Activated CD4-positive, alpha-beta T cell treated with anti-CD3 and anti-CD28 coated beads, Interleukin-2, amount 50 U/mL, for 24 hours (primary cell): ENCODE measurements at places on chromosomes 5 and 9.

GRCh38 chr5:11104651-11105112 lies 343.6 kb upstream of the DAP start:
- no peak for DNase-seq

DNA sequence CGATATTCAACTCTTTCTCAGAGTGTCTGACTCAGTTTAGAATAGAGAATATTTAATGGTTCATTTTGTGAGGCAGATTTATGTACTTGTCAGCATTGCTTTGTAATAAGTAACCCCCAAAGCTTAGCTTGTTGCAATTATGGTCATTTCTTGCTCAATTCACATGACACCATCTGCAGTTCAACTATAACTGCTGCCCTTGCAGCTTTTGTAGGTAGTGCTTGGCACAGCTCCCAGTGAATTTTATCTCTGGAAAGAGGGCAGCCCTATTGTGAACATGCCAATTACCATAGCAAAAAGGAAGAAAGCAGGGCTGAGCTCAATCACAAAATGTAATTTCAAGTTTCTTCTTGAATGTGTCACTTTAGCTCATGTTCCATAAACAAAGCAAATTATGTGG lies 1587.7 kb upstream of the ACO1 start:
- no peak for DNase-seq

DNA sequence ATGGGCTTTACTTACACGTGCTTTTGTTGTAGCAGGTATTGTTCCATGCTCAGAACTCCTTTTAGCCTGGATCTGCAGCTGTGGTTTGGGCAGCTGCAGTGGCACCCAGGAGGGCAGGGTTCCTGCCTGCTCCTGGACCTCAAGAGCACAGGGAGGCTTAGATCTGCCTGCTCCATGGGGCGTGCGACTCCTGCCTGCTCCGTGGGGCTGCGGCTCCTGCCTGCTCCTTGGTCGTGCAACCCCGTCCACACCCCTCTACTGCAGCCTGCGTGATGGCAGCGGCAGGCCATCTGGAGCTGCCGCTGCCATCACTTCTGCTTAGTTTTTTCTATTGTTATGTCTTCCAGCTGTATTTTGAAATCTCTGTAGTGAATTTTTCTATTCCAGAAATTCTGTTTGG lies 11.7 kb upstream of the UGT3A2 start:
- DNase-seq: no peak

DNA sequence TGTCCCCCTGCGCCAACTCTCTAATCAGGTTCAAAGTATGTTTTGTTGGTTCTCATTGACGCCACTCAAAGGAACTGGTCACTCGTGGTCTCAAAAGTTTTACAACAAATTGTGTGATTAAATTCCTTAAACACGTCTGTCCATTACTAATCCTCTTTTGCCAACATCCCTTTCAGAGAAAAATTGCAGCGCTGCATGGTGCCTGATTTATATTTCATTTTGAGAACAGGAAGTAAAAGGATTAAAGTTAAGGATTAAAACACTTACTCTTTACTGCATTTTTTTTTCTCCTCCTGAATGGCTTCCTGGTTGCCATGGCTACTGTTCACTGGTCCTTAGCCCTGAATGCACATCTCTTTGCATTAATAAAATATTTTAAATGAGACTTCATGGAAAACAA lies 383.5 kb downstream of the GLIS3 start:
- no peak for DNase-seq

GRCh38 chr5:45750574-45750973 lies 54.4 kb upstream of the HCN1 start:
- no peak for DNase-seq

GRCh38 chr5:110590187-110590586 lies 136.3 kb downstream of the TMEM232 start:
- DNase-seq: no peak

DNA sequence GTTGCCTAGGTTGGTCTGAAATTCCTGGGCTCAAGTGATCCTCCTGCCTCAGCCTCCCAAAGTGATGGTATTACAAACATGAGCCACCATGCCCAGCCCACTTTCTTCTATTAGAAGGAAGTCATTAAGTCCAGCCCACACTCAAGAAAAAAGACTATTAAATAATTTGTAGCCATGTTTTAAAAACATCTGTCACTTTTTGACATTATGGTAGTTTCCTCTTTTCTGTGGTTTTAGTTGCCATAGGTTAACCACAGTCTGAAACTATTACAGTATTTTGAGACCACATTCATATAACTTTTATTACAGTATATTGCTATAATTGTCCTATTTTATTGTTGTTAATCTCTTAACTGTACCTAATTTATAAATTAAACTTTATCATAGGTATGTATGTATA lies 31.9 kb upstream of the C5orf24 start:
- DNase-seq: no peak

DNA sequence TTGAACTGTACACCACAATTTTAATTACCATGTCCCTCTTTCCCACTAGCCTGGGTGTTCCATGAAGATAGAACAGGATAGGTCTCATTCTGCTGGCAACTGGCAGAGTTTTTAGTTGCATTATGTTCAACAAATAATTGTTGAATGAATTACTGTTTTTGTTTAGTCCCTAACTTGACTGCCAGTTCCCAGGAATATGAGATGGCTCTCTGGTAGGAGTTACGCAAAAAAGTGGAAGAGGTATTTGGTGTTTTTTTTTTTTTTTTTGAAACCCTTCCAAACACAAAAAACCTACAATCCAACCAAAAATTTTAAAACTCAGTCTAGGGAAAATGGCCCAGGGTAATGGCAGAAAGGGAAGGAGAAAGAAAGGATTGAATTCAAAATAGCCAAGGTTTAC lies 153.6 kb downstream of the GNAQ start:
- DNase-seq: no peak

DNA sequence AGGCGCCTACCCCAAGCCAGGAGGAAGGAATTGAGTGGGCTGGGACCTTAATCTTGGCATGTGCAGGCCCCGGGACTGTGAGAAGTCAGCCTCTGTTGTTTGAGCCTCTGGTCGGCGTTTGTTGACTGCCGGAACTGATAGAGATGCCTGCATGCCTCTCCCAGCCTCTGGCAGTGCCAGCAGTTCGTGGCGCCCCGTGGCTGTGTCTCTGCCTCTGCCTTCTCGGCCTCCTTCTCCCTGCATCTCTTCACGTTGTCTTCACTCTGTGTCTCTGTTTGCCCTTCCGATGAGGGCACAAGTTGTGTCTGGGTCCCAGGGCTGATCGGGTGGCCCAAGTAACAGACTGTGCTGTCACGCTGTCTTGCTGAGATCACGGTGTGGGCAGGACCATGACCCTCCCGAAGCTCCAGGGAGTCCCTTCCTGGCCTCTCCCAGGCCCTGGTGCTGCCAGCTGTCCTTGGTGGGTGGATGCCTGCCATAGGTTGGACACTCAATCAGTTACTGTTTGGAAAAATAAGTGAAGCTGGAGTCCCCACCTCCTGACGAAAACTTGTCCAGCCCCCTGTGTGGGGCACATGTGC lies 133.5 kb upstream of the LPCAT1 start:
- no peak for DNase-seq

DNA sequence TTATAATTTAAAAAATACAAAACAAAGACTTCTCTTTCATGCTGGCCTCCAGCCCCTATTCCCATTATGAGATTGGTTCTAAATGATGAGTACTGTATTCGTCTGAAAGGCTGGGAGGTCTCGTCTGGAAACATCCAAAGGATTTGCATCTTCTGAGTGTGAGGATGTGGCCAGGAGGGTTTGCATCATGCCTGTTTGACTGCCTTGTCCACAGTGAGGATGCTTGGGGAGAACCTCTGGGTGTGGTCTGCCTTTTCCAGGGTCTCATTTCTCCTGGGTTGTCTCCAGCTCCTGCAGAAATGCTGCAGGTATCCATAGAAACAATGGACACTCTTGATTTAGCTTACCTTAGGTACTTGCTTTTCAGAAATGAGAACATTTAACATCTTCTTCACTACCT lies 26.4 kb upstream of the CXCL14 start:
- DNase-seq: no peak

- DNase-seq: no peak
These were observed 379.0 kb upstream of the GRAMD2B start for GRCh38 chr5:126044111-126044668.

DNA sequence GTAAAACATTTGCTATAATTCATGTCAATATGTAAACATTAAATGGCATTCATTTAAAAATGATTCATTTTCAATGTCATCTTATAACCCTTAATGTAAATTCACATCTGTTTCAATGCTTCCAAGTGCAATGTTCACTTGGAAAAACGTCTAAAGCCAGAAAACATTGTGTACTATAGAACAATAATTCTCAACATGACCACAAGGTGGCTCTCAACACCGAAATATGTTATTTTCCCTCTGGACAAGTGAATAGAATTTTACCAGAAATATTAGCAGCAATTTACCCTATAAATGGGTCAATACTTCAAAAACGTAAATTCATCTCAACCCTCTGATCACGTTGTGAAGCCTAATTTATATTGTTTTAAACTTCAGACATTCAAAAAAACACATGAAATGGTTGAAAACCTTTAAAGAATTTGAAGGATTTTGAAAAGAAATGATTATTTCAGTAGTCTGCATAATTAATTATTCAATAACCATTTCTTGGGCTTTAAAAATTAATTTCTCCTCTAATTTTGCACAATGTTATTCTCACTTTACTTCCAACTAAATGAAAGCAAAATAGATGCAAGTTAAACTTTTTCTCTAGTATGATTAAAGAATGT lies 11.0 kb downstream of the CDH10 start:
- no peak for DNase-seq

GRCh38 chr9:109888695-109889094 lies 108.7 kb downstream of the PALM2AKAP2 start:
- no peak for DNase-seq

- DNase-seq: no peak
These were observed 103.7 kb downstream of the ATPSCKMT start for GRCh38 chr5:10145923-10146401.

- DNase-seq: no peak
These were observed 4.2 kb downstream of the UBE2QL1 start for GRCh38 chr5:6452622-6453504.

- no peak for DNase-seq
These were observed 144.7 kb downstream of the SAXO1 start for GRCh38 chr9:18888290-18888689.

GRCh38 chr5:129163810-129164378 lies 69.3 kb downstream of the ISOC1 start:
- DNase-seq: no peak

DNA sequence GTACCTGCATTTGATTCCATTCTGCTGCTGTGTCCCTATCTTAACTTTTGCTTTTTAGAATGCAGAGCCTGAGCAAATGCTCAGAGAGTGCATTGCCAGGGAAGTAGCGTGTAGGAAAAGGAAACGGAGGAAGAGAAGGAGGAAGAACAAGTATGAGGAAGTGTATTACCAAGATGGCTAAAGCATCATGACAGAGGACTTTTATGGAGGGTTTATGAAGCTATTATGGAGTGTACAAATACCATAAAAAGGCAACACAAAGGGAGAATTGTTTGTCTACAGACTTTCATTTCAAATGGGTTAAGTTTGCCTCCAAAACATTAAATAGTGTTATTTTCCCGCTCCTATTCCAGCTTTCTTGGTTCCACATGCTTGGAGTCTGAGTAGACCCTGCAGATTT lies 1899.8 kb upstream of the NUDT12 start:
- no peak for DNase-seq

- no peak for DNase-seq
These were observed 639.4 kb downstream of the SEMA5A start for GRCh38 chr5:8906303-8906967.

GRCh38 chr5:54727874-54728587 lies 210.5 kb downstream of the SNX18 start:
- no peak for DNase-seq

- no peak for DNase-seq
These were observed 115.2 kb downstream of the GCNT1 start for GRCh38 chr9:76573905-76574760.

- no peak for DNase-seq
These were observed 101.0 kb downstream of the SPOCK1 start for GRCh38 chr5:137398154-137398553.
